SHP77 (cell line): ENCODE measurements at places on chromosomes 1 and 21.

DNA sequence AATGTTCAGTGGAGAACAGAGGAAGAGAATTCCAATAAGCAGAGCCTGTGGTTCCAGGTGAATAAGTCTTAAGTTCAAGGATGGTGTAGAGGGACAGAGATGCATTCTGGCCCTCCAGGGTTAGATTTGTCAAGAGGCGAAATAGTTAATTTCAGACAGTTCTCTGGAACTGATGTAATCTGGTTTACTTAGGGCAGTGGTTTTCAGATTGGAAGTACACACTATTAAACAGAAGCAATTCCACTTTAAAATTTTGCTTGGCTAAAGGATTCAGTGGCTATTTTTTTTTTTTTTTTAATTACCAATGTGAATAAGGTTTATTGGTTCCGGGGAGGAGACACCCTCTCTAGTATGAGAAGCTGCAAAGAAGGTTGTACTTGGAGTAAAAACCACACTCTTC, 25.3 kb upstream of the MYOCOS start:
- DNase-seq, result no peak

DNA sequence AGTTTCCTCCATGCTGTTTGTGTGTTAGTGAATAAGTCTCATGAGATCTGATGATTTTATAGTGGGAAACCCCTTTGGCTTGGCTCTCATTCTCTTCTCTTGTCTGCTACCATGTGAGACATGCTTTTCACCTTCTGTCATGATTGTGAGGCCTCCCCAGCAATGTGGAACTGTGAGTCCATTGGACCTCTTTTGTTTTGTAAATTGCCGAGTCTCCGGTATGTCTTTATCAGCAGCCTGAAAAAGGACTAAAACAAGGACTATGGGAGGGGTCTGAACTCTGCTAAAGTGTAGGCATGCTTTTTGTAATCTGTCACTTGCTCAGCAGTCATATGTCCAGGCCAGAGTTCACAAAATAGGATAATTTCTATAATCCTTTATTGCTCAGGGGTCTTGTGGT, 164.0 kb upstream of the SNX7 start:
- DNase-seq, result no peak

- DNase-seq, result no peak
Measured at GRCh38 chr1:63718541-63718970, 55.3 kb upstream of the ROR1 start.

GRCh38 chr1:12296623-12297022, 66.8 kb downstream of the VPS13D start:
- no peak for DNase-seq

DNA sequence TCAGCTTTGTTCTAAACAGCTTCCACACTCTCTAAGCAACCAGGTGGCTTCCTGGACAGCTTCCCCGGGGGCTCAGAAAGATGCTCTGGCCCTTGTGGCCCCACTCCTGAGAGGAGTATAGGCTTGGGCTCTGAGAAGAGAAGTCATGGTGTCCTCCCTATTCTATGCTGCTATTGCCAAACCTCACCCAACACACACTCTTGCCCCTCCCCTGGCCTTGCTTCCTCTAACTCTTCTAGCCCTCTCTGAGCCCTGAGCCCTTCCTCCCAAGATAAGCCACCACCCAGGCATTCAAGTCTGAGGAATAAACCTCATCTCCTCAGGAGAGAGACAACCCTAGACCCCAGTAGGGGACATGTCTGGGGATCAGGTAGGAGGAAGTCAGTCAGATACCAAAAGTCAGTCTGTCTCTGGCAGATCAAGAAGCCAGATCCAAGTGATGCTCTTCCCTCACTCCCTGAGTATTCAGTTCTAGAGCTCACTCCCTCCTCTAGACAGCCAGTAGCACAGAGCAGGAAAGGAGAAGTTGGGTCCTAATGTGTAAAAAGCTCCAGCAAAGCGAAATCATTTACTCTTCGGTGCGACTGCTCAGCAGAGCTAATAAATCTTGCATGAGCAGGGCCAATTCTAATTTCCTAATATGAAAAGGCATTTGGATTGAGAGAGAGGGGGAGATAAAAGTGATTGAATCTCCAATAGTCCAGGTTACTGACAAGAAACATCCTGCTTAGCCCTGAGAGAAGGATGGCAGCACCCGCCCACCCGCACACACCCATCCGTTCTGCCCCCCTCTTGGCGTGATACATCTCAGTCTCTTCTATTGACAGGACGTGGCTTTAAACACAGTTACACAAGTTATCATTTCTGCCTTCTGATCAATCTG, 50.5 kb downstream of the DMAP1 start:
- no peak for DNase-seq

GRCh38 chr1:218496561-218496960, 151.4 kb downstream of the TGFB2 start:
- no peak for DNase-seq
